Activated CD8-positive, alpha-beta memory T cell treated with anti-CD3 and anti-CD28 coated beads for 1 hour (primary cell): ENCODE measurements at places on chromosomes 5 and 9.

DNA sequence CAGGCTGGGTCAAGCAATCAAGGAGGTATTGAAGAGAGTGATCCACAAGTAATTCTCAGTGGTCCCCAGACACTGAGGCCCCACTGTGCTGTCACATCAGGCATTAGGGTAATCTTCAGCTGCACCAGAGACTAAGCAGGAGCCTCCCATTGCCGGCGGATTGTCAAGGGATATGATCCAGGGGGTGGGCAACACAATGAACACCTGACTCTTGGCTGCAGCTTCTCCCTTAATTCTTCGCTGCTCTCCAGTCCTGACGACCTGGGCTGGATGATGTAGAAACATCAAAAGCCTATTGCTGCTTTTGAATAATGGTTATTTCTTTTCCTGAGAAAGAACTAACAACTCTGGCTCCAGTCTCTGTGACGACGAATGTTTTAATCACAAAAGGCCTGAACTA, 78.4 kb upstream of the IFNK start:
- DNase-seq = no peak

GRCh38 chr5:86371061-86371460, 246.7 kb upstream of the COX7C start:
- DNase-seq = no peak

GRCh38 chr5:113172231-113172826, 195.7 kb downstream of the DCP2 start:
- DNase-seq = no peak

DNA sequence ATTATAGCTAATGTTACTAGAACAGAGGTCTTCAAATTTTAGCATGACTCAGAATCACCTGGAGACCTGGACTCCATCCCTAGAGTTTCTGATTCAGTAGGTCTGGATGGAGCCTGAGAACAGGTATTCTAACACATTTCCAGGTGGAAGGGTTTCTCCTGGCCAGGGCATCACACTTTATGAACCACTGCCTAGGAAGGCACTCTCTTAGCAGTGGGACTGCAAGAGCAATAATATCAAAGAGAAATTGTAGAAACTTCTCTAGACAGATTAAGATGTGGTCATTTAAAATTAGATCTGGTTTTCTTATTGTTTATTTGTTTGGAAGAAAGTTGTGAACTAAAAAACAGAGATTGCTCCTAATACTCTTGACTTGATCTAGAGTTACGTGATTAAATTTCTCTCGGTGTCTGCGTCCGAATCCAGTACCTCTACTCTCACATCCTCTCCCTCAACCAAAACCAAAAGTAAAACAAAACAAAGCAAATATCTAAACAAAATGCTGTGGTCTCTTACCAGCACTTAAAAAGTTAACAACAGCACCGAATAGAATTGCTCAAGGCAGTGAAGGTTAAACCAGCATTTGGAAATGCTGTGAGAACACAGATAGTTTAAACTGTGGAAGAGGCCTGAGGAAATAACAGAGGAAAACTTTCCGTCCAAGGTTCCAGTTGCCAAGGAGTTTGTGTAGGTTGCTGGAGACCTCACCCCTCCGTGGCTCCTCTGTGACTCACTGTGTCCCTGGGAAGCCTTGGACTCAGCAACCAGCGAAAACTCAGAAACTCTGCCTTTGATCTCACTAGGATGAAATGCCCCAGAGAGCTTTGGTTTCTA, 193.4 kb downstream of the ARRDC3 start:
- no peak for DNase-seq

- DNase-seq = no peak
Measured at GRCh38 chr9:125284855-125285254, 23.2 kb downstream of the GAPVD1 start.

DNA sequence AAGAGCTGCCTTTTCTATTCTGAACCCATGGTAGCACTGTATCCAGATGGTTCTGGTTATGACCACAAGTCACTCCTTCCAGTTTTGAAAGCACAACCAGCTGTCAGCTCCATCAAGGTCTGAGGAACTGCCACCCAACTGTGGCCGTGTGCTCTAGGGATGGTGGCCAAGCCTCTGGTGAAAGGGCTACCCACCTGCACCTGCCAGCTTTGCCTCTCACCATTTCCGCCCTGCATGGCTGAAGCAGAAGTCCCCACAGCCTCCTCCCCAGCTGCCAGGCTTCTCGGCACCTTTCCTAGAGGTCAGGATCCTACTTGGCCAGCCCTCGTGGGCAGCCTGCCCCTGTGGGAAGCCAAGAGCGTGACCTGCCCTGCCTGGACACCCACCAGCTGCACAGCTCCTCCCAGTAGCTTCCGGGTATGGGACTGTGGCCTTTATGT, 16.8 kb downstream of the SEMA5A start:
- no peak for DNase-seq
